ENCODE measurements at places on chromosomes 16 and 17. TPM values are rescaled to one million over a fixed set of nuclear protein-coding genes. Genes with fewer than 3 reads are reported as not detected.

Gene HSD17B1
- total RNA-seq = 0.81 TPM

Gene RUNDC1
- 13.3 TPM for total RNA-seq

Gene CEP112
- 10.3 TPM for total RNA-seq

Gene KRTAP3-1
- not detected for total RNA-seq

Gene FOXF1
- 0.81 TPM for total RNA-seq

Gene HSDL1
- total RNA-seq = 13.6 TPM

Measured in hair follicle dermal papilla cell (primary cell).